ENCODE measurements at places on chromosomes 13 and 19.

DNA sequence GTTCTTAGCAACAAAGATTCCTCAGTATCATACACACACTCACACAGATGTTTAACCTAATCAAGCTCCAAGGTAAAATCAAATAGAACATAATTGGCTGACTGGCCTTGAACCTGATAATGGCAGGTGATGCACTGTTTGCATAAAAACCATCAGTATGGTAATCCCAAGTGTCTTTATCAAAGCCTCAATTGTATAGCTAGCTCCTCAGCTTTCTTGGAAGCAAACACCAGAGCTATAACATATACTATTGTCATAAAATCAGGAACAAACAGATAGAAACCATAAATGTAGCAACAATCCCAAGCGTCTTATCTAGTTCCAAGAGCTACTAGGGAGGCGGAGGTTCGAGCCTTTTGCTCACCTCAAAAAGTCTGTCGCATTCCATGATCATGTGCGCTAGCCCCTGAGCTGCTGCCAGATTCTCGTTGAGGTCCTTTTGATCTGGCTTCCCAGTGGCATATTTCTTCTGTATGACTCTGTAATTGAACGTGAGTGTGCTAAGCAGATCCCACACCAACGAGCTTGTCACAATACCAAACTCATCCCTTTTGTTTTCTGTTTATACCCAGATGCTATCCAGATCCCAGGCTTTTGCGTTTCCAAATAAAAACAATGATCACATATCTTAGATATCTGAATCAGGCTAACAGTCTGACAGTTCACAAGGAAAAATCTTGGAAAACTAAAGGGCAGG, 95.3 kb downstream of the KL start:
- no peak for DNase-seq

GRCh38 chr19:5292822-5293611, 47.6 kb downstream of the PTPRS start:
- no peak for DNase-seq

DNA sequence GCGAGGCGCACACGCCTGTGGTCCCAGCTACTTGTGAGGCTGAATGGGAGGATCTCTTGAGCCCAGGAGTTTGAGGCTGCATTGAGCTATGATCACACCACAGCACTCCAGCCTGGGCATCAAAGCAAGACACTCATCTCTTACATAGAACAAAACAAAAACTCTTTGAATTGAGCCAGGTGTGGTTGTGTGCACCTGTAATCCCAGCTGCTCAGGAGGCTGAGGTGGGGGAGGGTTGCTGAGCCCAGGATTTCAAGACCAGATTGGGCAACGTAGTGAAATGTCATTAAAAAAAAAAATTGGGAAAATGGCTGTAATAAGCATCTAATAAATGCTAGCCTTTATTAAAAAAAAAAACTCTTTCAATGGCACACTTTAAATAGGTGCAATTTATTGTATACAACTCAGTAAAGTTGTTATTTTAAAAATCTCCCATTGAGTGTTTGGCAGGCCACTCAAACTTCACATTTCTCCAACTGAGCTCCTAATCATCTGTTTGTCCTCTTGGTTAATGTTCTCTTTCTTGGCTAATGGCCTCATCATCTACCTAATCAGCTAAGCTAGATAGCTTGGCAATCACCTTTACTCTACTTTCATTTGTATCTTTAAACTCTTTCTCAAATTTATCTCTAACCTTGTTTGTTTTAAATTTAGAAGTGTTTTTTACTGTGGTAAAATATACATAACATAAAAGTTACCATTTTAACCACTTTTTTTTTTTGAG, 28.1 kb upstream of the HMGB1 start:
- no peak for DNase-seq

- DNase-seq: no peak
Measured at GRCh38 chr19:52410276-52410675, 12.6 kb downstream of the ZNF528 start.

- DNase-seq: no peak
Measured at GRCh38 chr19:15123031-15123890, 16.1 kb downstream of the SYDE1 start.

DNA sequence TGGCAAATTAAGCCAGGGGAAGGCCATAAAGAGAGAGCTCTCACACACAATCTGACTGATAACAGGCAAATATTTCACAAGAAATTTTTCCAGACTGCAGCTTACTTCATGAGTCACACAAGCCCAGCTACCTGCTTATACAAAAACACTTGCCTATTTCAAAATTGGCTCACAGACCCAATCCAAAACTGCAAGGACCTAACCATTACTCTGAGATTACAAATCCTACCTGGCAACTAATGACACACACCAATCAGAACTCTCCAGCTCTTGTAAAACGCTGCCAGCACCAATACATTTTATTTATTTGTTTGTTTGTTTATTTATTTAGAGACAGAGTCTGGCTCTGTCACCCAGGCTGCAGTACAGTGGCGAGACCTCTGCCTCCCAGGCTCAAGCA, 18.1 kb upstream of the ZFP82 start:
- DNase-seq: no peak

- DNase-seq: no peak
Measured at GRCh38 chr13:45370922-45371406, 30.0 kb upstream of the TPT1 start.

DNA sequence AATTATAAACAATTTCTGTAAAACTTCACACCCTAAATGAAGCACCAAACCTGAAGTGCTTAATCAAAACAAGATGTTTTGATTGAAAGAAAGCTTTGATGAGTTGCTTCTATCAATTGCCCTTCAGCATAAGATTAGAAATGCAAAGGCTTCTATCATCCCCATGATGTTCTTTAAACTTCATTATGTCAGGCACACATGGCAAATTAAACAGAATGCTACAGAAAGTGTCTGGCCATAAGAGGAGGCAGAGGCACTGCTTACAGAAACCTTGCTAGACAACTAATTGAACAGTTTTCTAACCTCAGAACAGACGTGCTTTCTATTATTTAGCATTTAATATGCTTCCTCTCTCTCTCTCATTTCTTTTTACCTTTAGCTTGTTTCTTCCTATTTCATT, 228.1 kb downstream of the DCLK1 start:
- DNase-seq: no peak

GRCh38 chr19:40411125-40411842, 1.9 kb downstream of the PRX start:
- DNase-seq: no peak

- no peak for DNase-seq
Measured at GRCh38 chr13:30730526-30730925, 4.8 kb upstream of the ALOX5AP start.

DNA sequence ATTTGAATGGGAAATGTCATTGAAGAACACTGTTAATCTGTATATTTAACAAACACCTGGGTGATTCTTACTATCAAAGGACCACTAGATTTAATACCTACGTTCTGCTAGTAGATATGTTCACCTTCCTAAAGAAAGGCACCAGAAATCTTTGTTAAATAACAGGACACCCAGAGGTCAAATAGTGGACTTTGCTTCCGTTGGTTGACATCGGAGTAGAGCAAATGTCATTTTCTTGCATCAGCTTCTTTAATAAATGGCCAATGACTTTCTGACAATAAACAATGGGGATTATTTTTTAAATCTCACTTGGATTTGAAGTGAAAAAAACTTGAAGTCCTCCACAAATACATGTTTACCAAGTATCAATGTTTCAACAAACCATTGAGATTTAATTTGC, 111.1 kb downstream of the LACC1 start:
- DNase-seq: no peak

GRCh38 chr19:43471091-43471490, 5.7 kb upstream of the LYPD3 start:
- DNase-seq: no peak

DNA sequence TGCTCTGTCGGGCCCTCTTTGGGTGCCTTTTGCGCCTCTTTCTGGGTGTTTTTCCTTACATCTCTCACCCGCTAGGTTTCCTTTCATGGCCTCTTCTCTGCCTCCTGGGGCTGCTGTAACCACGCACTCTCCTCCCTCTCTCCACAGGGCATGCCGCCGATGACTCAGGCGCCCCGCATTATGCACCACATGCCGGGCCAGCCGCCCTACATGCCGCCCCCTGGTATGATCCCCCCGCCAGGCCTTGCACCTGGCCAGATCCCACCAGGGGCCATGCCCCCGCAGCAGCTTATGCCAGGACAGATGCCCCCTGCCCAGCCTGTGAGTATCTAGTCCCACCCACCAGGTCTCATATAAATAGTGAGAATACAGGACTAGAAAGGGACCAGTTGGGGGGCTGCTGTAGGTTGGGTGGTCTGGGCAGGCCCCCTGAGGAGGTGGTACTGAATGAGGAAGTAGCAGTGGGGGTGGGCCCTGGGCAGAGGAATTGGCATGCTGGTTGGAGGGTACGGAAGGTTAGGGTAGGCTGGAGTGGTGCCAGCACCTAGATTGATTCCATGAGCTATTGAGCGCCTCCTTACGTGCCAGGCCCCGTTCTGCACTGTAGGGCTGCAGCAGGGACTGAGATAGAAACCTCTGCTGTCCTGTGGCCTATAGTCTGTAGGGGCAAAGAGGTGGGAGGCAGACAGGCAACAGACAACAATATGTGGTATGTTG, 11.9 kb downstream of the SNRPA start:
- DNase-seq: no peak

GRCh38 chr13:33441015-33441414, 155.5 kb upstream of the STARD13 start:
- peak; percentile 20 for DNase-seq

DNA sequence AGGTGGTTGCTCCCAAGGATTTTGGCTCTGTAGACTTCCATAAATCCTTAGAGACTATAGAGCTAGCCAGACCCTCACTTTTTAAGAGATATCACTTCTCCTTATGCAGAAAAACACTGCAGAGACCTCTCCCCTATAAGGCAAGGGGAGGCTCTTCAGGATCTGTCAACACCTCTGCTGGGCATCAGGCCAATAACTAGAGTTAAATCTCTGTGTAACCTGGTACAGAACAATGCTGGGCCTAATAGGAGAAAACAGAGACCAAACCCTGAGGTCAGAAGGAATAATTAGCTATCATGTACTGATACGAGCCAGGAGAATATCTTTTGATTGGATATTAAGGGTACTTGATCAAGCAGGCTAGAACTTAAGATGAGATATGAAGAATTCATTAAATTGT, 358.5 kb downstream of the TBC1D4 start:
- no peak for DNase-seq

DNA sequence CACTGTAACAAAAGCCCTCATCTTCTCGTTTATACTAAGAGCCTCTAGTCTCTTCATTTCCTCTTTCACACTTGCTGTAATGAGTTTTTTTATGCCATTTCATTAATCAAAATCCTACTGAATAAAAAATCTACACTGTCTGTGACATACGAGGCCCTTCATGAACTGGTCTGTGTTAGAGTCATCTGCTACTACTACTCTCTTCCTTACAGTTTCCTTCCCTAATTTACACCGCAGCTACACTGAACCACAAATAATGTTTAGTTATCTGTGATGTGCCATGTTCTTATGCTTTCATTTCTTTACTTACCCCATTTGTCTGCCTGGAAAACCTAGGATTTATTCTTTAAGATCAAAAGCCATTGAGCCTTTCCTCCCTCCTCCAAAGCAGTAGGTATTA, 16.0 kb downstream of the UFM1 start:
- no peak for DNase-seq

GRCh38 chr19:51887522-51888498, at the start of gene ZNF577:
ZNF577 (minus strand) TSS chr19:51887951; CDS start chr19:51880382, 7,569 bp downstream.
- no peak for DNase-seq

DNA sequence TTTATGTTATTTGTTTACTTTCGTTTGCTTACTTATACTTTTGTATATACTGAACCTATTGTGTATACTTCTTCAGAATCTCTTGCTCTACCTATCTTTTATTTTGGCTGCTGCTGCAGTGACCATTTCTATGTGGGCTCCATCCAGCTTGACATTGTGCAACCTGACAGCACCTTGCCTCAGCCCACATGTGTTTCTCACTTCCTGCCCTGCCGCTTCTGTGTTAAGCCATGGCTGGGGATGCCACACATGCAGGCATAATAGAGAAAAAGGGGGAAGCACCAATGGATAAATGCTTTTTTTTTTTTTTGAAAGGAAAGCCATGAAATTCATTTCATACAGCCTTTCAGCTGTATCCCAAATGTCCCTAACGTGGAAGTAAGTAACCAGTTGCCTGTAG, 147.6 kb downstream of the RBM26 start:
- peak; percentile 84 for DNase-seq
